ENCODE measurements at places on chromosomes 4 and X.

DNA sequence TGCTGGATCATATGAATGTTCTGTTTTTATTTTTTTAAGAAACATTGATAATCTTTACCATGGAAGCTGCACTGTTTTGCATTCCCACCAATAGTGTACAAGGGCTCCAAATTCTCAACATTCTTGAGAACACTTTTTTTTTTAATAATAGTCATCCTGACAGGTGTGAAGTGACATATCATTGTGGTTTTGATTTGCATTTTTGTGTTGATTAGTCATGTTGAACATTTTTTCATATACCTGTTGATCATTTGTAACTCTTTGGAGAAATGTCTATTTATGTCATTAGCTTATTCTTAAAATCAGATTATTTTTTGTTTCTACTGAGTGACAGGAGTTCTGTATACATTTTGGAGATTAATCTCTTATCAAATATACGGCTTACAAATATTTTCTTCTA, 408.5 kb downstream of the GLUD2 start:
- no peak for DNase-seq

- no peak for DNase-seq
Observed at GRCh38 chr4:157185363-157185762, 35.2 kb upstream of the GRIA2 start.

GRCh38 chr4:38904090-38904666, 36.6 kb downstream of the FAM114A1 start:
- DNase-seq, result no peak

DNA sequence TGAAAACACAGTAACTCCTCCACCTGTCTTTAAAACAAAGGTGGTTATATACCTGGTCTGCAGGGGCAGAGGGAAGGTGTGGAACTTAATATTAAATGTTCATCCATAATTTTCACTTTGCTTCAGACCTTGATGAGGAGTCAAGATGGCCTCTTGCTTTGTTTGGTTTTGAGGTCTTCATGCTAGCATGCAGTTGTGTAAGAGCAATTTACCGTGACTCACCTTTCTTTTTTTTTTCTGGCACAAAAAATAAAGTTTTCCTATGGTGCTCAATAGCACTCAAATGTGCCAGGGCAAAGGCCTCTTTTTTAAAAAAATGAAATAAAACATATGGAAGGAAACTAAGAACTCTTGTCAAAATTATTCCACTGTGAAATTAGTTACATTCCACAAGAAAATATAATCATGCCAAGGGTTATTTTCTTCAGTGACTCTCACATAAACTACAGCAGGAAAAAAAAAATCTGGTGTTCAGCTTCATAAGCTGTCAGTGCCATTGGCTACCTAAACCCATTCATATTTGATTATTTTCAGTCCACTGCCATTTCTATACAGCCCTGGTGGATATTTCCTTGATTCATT, 128.2 kb downstream of the SLC7A11 start:
- no peak for DNase-seq

- DNase-seq, result no peak
Observed at GRCh38 chr4:151204925-151205524, 71.9 kb upstream of the PRSS48 start.

GRCh38 chrX:49147936-49148335, 14.6 kb upstream of the MAGIX start:
- no peak for DNase-seq

- no peak for DNase-seq
Observed at GRCh38 chr4:185589067-185589836, 53.9 kb upstream of the PDLIM3 start.

DNA sequence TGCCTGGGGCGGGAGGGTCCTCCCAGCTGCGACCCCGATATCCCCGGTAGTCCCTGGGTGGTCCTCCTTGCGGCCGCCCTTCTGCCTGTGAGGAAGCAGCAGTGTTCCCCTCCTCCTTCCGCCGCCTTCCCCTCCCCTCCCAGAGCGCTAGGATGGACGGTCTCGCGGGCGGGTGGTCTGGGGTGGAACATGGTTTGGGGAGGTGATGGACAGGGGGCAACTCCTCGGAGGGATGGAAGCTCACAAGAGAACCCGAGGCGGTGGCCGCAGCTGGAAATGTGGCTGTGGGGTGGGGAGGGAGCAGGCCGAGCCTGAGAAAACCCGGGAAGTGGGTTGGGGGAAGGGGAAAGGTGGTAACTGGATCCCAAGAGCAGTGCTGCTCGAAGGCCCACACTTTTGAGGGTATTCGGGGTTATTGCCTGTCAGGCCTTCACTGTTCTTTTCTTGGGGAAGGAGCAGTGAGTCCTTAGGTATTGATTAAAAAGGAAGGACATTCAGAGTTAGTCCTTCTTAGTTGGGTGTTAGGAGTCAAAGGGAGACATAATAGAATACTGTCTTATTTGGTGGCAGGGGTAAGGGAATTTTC, 581 bp downstream of the UBE2K start:
- DNase-seq, result no peak

DNA sequence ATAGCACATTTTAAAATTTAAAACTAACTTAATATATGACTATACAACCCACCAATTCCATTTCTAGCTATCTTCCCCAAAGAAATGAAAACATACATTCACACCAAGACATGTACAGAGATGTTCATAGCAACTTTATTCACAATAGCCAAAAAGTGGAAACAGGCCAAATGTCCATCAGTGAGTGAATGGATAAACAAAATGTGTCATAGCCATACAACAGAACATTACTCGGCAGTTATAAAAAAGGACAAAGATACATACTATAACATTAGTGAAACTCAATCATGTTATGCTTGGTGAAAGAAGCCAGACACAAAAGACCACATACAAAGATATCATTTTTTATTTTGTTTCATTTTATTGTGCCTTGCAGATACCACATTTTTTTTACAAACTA, 396.8 kb downstream of the PACRGL start:
- DNase-seq, result no peak

- peak; percentile 23 for DNase-seq
Observed at GRCh38 chr4:37400241-37400881, 155.8 kb downstream of the NWD2 start.

DNA sequence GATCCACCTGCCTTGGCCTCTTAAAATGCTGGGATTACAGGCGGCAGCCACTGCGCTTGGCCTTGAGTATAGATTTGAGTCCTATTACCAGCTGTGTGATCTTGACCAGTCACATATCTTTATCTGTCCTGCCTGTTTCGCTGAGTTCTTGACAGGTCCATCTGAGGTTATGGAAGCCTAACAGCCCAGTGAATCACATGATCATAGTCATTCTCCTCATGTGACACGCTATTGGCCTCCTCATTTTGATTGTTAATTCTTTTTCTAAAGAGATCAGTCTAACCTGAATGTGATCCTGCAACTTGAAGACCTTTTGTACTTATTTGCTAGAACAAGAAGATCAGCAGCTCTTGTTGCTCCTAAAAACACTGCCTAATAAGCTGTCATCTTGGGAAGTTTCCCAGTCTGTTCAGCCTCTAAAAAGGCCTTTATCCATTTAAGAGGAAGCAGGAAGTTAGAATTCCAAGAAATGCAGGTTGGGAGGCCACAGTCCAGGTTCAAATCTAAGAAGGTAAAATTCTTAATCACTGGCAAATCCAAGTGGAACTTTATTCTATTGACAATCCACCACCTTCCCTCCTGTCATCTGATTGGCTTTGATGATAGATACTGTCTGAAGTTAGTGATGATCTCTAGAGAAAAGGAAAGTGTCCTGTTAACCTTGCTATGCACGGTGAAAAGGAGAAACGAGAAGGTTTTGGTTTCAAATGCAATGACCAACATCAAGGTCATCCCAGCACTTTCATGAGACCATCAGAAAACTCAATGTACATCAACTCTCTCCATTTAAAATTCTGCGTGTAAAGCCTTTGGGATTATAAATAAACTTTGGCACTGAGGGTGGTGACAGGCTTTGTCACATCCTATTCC, 86.9 kb downstream of the CHRNA9 start:
- DNase-seq, result no peak

DNA sequence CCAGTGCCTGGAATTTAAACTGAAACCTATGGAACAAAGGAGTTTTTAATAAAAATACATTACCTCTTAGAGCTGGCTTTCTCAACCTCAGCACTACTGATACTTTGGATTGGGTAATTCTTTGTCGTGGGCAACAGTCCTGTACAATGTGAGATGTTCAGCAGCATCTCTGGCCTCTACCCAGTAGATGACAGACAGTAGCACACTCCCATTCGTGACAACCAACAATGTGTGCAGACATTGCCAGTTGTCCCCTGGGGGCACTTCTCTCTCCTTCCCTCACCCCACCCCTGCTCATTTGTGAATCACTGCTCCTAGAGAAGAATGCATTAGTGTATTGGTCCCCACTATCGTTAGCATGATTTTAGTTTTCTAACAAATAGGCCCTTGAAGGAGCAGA, 16.2 kb downstream of the GPAT3 start:
- DNase-seq, result no peak

GRCh38 chr4:173243321-173243720, 74.7 kb downstream of the GALNT7 start:
- DNase-seq, result no peak

GRCh38 chr4:108396900-108397497, 223.4 kb upstream of the RPL34 start:
- DNase-seq, result no peak

DNA sequence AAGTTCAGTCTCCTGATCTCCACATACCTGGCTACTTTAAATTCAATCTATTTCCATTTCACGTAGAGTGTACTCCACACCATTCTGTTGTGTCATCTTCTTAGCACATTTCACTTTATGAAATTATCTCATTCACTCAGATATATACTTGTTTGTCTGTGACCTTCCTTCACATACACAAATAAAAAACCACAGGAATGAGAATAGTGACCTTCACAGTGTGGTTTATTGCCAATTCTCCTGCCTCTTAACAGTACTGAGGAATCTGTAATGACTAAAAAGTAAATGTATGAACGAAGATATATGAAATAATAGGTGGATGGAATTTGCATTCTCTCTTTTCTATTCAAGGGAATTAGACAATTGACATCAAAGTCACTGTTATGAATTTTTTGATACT, 183.9 kb upstream of the PCDH7 start:
- no peak for DNase-seq

- DNase-seq, result peak; percentile 21
Observed at GRCh38 chrX:109843963-109844751, 111.1 kb upstream of the ACSL4 start.

GRCh38 chr4:86970447-86971354, 35.9 kb downstream of the AFF1 start:
- DNase-seq, result no peak

DNA sequence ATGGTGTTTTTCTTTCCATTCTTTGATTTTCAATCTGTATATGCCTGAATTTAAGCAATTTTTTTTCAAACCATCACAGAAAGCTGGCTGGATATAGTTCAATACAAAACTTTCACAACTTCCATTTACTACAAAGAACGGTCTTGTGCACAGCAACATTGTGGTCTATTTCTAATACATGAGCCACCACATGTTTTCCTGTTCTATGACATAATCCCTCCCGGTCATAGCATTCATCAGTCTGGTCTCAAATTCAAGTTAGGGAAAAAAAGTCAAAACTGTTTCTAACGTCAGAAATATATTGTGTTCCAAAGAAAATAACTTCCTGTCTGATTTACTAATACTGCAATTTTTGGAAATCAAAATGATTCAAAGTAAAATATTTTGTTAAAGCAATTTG, 7.5 kb upstream of the CXCL6 start:
- no peak for DNase-seq

Measured in GM13977 (cell line).